ENCODE measurements at places on chromosomes 7 and 10.

- DNase-seq = no peak
These were observed 7.1 kb downstream of the MMRN2 start for GRCh38 chr10:86950349-86950748.

GRCh38 chr10:43158636-43159035 lies 20.4 kb downstream of the CSGALNACT2 start:
- no peak for DNase-seq

GRCh38 chr7:155870334-155871180 lies 58.3 kb upstream of the SHH start:
- DNase-seq = no peak

DNA sequence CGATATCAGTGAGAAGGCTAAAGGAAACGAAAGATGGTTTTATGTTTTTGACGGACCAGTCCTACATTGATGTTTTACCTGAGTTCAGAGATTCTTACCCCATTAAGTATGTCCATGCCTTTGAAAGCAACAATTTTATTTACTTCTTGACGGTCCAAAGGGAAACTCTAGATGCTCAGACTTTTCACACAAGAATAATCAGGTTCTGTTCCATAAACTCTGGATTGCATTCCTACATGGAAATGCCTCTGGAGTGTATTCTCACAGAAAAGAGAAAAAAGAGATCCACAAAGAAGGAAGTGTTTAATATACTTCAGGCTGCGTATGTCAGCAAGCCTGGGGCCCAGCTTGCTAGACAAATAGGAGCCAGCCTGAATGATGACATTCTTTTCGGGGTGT lies 27.7 kb downstream of the MET start:
- no peak for DNase-seq

- DNase-seq = no peak
These were observed 157.5 kb downstream of the TAX1BP1 start for GRCh38 chr7:27897441-27897847.

- no peak for DNase-seq
These were observed 51.7 kb downstream of the DAGLB start for GRCh38 chr7:6395898-6396595.

DNA sequence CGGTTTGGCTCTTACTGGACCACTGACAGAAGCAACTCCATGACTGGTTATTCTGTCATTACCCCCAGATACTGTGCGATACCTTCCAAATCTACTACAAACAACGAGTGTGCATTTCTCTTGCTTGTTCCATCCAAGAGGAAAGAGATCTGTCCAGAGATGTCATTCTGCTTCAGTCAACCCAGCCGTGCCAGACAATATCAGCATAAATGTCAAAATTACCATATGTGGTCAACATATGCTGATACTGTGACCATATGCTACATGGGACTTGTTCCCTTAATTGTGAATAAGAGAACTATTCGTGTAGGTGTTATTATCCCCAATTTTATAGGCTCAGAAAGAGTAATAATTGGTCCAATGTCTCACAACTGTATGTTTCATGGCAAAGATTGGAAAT lies 143.2 kb upstream of the PRSS1 start:
- no peak for DNase-seq

GRCh38 chr10:62749093-62749683 lies 55.3 kb upstream of the ADO start:
- DNase-seq = no peak

DNA sequence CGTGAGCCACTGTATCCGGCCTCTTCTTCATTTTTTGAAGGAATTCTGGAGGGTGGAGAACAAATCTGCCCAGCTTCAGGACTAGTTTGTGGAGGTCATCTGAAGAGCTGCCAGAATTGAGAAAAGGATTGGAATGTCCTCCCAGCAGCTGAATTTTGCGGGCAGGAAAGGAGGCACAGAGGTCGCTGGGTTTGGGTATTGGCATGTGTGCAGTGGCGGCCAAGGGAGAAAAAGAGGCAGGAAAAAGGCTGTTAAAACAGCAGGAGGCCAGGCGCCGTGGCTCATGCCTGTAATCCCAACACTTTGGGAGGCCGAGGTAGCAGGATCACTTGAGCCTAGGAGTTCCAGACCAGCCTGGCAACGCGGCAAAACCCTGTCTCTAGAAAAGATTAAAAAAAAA lies 80.4 kb downstream of the HIP1 start:
- no peak for DNase-seq

DNA sequence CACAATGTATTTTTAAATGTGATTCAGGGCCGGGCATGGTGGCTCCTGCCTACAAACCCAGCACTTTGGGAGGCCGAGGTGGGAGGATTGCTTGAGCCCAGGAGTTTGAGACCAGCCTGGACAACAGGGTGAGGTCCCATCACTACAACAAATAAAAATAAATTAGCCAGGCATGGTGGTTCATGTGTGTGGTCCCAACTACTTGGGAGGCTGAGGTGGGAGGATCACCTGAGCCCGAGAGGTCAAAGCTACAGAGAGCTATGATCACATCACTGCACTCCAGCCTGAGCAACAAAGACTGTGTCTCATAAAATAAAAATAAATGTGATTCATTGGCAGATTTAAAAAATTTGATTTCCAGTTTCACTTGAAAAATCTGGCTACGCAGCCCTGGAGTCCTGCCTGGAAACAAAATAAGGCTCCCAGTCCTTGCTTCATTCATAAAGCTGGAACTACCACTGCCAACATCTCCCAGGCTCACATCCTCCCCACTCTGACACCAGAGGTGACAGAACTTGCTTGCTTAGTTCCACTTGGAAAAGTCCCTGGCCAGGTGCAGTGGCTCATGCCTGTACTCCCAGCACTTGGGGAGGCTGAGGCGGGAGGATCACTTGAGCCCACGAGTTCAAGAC lies 27.9 kb upstream of the SLC35G1 start:
- no peak for DNase-seq

GRCh38 chr10:29794776-29795611 lies 160.2 kb upstream of the SVIL start:
- no peak for DNase-seq

DNA sequence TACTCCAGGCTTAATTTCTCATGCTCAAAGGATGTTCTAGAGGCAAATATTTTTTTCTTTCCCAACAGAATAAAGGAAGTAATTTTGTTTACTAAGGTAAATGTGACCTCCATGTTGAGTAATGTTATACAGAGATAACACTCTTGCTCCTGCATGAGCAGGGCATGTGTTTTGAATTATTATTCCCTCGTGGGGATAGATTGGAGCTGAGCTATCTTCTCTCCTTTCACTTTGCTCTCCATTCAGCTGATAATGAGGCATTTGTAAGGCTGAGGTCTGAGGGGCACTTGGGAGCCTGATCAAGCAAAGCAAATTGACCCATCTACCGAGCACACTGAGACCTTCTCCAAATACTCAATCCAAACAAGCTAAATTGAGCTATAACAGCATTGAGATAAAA lies 50.7 kb upstream of the GHITM start:
- peak; percentile 7 for DNase-seq

GRCh38 chr10:58575491-58575890 lies 62.8 kb downstream of the BICC1 start:
- peak; percentile 82 for DNase-seq

DNA sequence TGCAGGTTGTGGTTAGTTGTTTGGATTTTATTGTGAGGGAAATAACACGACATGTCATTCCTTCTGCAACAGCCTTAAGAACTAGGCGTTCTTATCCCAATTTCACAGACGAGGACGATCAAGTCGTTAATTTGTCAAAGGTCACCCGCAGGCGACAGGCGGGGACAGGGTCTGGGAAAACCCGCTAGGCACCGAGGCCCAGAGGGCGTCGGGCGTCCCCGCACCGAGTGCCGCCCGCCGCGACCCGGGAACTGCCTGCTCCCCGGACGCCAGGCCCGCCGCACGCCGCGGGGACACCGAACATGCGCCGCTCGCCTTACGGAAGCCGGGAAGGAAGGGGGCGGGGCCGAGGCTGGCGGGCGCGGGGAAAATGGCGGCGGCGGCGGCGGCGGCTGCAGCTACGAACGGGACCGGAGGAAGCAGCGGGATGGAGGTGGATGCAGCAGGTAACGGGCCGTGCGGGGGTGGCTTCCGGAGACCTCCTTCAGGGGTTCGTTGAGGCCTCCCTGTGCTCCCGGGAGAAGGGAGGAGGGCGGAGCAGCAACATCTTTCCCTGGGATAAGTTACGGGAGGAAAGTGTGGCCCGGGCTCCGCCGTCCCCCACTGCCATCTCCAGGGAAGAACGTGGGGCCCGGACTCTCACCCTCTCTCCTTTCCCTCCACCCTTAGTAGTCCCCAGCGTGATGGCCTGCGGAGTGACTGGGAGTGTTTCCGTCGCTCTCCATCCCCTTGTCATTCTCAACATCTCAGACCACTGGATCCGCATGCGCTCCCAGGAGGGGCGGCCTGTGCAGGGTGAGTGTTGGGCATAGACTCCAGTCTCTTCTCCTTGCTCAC lies at the start of gene COPS6:
TSS of gene COPS6 (plus strand) at position 349 of the 837 bp plus-strand sequence. CDS start at position 371, 22 bp downstream.
- peak; percentile 62 for DNase-seq

GRCh38 chr7:2709553-2710285 lies 21.7 kb downstream of the AMZ1 start:
- DNase-seq = peak; percentile 14

DNA sequence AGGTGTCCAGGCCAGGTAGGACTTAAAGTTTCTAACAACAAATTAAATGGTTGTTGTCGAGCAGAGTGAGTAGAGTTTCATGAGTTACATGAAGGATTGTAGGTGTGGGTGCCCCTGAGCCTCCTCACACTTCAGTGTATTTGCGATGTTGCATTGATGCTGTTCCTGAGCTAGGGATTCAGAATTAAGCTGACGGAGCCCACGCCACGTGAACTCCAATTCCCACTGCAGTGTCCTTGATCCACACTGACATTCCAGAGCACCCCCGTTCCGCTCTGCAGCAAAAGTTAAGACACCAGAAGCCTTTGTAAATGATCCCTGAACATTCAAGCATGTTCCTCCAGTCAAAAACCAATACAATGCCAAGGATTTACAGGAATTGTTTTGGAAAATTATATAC lies 78.8 kb upstream of the SEC61G start:
- no peak for DNase-seq

DNA sequence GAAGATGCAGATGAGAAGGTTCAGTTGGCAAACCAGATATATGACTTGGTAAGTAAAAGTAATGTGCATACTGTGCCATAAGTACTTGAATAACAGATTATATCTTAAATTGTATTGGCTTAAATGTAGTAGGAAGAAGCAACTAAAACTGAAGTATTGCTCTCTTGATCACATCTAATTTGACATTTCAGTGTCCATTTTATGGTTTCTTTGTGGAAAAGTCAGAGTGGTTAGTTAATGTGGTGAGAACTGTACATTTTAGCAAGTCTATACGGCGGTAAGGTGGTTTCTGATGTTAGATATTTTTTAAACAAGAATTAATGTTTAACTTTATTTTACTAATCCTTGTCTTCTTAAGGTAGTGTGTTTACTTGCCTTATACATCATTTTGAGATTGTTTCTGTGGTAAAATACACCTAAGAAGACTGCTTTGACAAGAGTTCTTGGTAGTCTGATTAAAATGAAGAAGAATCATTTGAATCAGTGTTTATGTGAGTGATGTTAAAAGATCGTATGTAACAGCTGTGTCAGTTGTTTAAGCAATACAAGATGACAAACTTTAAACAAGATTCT lies 5.1 kb downstream of the ING3 start:
- DNase-seq = no peak

DNA sequence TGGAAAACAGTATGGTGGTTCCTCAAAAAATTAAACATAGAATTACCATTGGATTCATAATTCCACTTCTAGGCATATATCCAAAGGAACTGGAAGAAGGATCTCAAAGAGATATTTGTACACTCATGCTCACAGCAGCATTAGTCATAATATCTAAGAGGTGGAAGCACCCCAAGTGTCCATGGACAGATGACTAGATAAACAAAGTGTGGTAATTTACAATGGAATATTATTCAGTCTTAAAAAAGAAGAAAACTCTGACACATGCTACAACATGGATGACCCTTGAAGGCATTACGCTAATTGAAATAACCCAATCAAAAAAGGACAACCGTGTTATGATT lies 594.2 kb downstream of the KCNMA1 start:
- no peak for DNase-seq

DNA sequence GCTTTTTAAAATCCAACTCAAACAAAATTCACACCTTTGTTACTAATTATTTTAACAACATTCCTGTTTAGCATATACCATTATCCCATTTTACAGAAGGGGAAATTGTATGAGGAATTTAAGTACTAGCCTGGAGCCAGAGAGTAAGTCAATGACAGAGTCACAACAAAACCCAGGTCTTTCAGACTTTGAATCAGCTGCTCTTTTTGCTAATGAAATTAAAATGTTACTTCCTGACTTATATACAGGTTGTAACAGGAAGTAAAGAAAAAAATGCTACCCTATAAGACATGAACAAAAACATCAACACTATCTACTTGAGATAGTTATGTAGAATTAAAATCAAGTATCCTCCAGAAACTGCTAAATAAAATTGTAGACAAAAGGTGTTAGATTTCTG lies 82.6 kb upstream of the ASAH2 start:
- DNase-seq = no peak

- DNase-seq = no peak
These were observed 573.5 kb downstream of the KIF20B start for GRCh38 chr10:90274721-90275468.

- no peak for DNase-seq
These were observed 41.1 kb downstream of the CXCL12 start for GRCh38 chr10:44343843-44344242.

DNA sequence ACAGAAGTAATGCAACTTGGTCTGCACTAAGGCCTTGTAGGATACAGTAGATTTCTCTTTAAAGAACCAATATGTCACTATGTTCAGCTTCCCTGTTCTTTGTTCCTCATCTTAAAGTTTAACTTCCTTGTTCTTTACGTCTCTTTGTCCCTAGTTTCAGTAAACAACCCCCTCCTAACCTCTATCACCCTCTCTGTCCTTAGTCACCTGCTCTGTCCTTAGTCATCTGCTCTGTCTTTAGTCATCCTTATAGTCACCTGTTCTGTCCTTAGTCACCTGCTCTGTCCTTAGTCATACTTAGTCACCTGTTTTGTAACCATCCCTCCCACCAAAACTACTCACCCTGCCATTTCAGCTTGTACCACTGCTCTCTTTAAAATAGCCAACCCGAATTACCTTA lies 144.6 kb upstream of the TMEM106B start:
- DNase-seq = no peak

- peak; percentile 68 for DNase-seq
These were observed 94.7 kb downstream of the OSBPL3 start for GRCh38 chr7:24885305-24885704.

GRCh38 chr10:13271552-13272163 lies 28.2 kb downstream of the PHYH start:
- DNase-seq = no peak

DNA sequence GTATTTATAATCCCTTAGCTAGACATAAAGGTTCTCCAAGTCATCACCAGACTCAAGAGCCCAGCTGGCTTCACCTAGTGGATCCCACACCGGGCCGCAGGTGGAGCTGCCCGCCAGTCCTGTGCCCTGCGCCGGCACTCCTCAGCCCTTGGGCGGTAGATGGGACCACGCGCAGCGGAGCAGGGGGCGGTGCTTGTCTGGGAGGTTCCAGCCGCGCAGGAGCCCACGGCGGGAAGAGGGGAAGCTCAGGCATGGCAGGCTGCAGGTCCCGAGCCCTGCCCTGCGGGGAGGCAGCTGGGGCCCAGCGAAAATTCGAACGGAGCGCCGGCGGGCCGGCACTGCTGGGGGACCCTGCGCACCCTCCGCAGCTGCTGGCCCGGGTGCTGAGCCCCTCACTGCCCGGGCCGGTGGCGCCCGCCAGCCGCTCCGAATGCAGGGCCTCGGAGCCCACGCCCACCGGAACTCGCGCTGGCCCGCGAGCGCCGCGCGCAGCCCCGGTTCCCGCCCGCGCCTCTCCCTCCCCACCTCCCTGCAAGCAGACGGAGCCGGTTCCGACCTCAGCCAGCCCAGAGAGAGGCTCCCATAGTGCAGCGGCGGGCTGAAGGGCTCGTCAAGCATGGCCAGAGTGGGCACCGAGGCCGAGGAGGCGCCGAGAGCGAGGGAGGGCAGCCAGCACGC lies 675.6 kb downstream of the REEP3 start:
- no peak for DNase-seq
